Hippocampal formation (tissue), 2 donors: ENCODE measurements at places on chromosomes 5 and 9.
A peak's percentile ranks its signal among the peaks of the same experiment; 100 is the strongest.

DNA sequence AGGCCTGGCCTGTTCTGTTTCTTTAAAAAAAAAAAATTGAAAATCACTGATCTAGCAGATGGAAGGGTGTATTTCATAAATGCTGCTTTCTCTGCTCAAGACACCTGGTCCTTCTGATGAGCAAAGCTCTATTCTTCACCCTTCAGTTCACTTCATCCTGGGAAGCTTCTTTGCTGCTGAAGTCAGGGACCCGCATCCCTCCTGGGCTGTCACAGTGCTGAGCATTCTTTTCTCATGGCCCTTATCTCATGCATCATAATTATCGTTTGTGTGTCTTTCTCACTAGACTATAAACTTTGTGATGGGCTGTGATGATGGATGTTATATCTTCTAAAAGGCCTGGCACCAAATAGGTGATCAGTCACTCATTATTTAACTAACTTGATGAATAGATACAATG, 461.0 kb downstream of the GADD45G start:
- no peak for DNase-seq

DNA sequence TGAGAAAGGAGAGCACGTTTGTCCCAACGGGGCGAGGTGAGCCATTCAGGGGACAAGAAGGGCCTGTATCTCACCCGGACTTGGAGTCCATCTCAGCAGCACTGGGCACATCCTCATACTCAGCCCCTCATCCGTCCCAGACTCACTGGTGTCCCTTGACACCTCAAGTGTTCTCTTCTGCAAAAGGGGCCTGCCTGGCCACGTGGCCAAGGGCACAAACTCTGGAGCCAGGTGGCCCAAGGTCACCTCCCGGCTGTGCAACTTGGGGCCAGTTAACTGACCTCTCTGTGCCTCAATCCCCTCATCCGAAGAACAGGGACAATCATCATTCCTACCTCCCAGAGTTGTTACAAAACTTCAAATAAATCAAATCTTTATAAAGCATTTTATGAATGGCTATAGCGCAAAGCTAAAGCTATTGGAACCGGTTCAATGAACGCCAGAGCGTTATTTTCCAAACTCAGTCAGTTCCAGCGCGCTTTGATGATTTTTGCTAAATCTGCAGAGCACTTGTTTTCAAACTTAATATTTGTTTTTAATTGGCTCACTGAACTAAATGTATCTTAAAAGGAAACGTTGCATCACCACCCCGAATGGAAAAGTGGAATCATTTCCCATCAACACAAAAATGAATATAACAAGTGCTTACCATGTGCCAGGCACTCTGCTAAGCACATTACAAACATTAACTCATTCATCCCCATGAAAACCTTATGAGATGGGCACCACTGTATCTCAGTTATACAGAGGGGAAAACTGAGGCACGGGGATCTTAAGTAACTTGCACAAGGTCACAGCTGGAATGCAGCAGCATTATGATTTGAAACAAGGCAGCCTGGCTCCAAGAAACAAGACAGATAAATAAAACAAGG, 49.3 kb downstream of the DUSP1 start:
- DNase-seq = no peak

DNA sequence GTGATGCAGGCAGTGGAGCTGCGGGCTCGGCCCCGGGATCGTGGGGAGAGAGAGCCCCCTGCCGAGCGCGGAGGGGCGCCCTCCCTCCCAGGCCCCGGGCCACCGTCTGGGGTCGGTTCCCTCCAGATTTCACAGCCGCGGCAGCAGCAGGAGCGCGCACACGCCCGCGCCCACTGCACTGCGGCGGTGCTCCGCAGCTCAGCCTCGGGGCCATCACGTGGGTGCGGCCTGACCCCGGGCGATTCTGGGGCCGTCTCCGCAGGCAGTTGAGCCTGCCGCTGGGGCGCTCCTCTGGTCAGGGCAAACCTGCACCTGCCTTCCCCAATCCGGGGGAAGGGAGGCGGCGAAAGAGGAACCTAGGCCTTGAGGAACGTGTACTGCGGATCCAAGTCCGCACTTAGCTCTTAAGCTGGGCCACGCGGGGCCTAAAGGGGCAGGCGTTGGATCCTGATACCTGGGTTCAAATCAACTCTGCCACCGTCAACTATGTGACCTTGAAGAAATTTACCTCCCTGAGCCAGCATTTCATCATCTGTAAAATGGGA, 9.4 kb upstream of the DELE1 start:
- DNase-seq = peak; percentile 54

DNA sequence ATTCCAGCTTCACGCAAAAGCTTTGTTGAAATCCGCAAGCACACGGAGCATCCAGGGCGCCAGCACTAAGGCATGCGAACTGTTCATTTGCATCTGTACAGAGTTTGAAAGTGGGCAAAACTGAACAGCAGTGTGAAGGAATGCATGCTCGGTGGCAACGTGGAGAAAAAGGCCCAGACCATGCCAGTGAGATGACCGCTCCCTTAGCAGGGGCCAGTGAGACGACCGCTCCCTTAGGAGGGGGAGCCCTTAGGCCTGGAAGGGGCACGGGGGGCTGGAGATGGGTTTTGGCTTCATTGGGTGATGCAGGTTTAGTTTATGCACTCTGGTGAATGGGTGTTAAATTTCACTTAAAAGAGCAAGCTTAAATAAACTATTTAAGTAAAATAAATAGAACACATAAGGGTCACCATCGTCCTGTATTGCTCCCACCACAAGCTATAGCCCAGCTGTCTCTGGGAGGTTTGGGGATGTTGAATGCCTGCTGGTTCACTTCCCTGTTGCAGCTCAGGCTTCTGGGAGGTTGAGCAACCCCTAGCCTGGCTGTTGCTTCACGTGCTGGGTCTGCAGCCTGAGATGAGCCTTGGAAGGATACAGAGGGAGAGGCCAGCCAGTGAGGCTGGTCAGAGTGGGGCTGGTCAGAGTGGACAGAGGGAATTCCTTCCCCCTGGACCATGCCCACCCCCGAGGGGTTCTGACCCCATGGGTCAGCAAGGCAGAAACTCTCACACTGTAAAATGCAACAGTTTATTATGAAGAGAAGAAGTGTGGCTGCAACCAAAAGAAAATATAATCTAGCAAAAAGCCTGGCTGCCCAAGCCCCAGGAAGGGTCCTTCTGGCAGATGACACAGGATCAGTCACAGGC, 4.6 kb upstream of the FCN1 start:
- no peak for DNase-seq

DNA sequence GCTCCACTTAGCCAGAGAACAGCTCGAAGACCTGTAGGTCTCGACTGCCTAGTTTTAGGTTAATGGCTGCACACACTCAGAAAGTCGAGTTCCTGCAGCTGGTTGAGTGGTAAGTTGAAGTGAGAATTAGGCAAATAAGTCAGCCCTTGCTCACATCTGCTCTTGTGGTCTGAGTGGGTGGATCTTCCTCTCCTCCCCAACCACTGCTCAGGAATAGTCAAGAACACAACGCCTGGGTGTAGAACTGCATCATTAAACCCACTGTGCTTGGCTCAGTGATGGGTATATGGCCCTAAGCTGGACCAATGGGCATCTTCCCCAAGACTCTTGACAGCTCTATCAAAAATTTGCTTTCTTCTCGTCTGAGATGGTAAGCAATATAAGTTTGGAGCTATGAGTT, 20.9 kb upstream of the ADAM19 start:
- no peak for DNase-seq

DNA sequence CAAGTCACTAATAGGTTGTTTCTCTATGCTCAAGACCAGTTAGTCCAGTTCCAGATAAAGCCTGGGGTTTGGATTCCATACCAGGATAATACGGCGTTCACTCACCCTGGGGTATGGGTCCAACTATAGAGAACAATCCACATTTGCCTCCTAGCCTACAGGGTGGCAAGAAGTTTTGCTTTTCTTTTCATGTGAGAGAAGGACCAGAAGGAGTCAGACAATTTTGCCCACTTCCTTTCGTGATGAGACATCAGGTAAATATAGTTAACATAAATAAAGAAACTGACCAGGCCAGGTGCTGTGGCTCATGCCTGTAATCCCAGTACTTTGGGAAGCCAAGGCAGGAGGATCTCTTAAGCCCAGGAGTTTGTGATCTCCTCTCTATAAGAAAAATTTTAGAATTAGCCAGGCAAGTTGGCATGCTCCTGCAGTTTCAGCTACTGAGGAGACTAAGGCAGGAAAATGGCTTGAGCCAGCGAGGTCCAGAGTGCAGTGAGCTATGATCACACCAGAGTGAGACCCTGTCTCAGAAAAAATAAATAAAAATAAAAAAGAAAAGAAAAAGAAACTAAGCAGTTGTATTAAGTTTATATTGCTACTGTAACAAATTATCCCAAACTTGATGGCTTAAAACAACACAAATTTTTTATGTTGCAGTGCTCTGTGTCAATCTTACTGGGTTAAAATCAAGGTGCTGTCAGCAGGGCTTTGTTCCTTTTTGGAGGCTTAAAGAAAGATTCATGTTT, 7.5 kb upstream of the REEP5 start:
- no peak for DNase-seq

DNA sequence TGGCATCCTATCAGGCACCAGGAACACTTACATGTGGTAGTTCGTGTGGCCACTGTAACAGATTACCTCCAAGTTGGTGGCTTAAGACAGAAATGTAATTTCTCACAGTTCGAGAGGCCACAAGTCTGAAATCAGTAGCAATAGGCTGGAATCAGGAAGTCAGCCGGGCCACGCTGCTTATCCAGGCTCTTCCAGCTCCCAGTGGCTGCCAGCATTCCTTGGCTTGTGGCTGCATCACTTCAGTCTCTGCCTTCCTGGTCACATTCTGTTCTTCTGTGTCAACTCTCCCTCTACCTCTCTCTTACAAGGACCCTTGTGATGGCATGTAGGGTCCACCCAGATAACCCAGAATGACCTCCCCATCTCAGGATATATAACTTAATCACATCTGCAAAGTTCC, 78.7 kb upstream of the MSX2 start:
- DNase-seq = no peak

GRCh38 chr5:169762338-169763095, 125.4 kb downstream of the DOCK2 start:
- DNase-seq = no peak

DNA sequence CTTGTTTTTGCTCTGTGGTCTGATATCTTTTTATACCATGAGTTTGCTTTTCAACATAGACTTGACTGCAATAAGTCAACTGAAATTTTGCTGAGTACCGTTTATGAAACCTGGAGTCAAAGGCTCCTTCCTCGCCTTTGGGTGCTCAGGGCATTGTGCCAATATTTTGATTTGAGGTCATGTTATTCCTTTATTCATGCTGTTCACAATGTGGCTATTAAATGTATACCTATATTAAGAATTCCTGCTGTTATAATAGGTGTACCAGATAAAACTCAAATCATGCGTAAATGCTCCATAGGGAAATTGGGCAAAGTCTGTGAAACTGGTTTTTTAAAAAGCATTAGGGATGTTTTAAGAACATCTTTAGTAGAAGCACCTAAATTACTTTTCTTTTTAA, 334.0 kb upstream of the NUDT12 start:
- no peak for DNase-seq

GRCh38 chr9:134484479-134484878, 157.1 kb upstream of the COL5A1 start:
- DNase-seq = peak; percentile 14

DNA sequence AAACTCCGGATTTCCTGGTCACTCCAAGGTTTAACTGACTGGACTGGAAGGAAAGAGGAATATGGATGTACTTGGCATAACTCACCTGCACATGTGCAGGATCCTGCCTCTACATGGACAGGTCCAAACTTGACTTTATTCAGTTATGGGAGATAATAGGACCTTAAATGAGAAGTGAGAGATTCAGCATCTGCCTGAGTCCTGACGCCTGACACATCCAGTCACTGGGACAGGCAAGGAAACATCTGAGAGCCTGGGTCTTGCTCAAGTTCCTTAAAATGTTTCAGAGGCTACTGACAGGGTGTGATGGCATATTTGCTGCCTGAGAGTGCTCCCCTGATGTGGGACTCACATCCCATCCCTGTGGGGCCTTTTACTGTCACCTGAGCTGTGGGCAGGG, 34.9 kb downstream of the ZNF354A start:
- no peak for DNase-seq

DNA sequence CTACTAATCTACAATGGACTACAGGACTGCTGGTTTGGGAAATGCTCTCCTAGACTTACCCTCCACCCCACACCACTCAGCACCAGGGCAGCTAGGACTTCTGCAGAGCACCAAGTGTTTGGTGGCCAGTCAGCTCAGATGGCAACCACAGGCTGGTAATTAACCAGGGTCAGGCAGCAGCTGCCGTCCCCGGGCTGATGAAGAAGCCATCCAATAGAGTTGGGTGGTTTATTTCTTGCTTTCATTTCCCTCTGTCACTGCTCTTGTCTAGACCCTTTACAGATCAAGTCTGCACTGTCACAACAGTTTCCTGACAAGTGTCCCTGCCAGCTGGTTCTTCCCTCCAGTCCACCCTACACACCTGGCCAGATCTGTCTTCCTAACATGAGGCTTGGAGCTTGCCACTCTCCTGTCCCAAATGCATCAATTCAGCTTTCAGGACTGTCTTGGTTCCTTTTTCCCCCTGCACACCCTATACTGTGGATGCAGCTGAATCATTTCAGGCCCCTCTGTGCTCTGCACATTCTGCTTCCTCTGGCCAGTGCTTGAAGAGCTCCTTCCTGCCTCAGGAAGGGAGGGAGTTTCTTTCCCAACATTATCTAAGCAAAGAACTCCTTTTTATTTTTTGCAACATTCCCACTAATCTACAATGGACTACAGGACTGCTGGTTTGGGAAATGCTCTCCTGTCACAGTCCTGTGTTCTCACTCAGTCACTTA, 30.2 kb upstream of the HSPA9 start:
- no peak for DNase-seq

GRCh38 chr9:136657974-136658848, 4.5 kb upstream of the EGFL7 start:
- DNase-seq = no peak

GRCh38 chr5:172508471-172509404, 54.4 kb upstream of the SH3PXD2B start:
- no peak for DNase-seq
